Germinal center (tissue), 1 donor: ENCODE measurements at places on chromosomes 3 and 15.

DNA sequence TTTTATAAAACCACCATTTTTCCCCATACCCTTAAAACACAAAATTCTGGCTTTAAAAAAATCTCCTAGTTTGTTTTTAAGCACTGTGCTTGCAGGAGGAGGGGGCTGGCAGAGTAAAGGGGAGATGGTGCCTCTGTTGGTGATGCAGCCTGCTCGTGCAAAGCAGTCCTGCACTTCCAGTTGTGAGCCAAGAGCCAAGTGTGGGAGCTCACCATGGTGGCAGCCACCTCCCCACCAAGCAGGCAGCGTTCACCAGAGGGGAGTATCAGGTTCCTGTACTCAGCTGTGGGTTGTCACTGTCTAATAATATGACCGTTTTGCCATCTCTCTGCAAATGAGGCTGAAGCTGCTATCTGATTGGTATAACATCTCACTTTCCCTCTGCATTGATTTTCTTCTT lies 164.8 kb downstream of the SYNPR start:
- DNase-seq: no peak

DNA sequence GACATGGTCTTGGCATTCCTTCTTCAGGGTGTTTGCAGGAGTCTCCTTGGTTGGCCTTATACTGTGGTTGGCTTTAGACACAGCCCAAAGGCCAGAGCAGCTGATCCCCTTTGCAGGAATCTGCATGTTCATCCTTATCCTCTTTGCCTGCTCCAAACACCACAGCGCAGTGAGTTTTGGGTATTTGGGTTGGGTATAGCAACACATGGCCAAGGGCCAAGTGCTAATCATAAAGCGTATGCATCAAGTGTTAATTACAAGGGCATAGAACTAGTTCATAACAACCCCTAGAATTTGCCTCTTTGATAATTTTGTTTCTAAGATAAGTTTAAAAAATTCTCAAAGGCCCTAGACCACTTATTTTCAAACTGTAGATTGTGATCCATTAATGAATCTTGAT lies 11.8 kb downstream of the SLC28A2 start:
- DNase-seq: no peak

GRCh38 chr3:116111765-116112164 lies 333.5 kb downstream of the LSAMP start:
- DNase-seq: no peak

GRCh38 chr3:72655131-72655551 lies 193.1 kb downstream of the SHQ1 start:
- DNase-seq: no peak

DNA sequence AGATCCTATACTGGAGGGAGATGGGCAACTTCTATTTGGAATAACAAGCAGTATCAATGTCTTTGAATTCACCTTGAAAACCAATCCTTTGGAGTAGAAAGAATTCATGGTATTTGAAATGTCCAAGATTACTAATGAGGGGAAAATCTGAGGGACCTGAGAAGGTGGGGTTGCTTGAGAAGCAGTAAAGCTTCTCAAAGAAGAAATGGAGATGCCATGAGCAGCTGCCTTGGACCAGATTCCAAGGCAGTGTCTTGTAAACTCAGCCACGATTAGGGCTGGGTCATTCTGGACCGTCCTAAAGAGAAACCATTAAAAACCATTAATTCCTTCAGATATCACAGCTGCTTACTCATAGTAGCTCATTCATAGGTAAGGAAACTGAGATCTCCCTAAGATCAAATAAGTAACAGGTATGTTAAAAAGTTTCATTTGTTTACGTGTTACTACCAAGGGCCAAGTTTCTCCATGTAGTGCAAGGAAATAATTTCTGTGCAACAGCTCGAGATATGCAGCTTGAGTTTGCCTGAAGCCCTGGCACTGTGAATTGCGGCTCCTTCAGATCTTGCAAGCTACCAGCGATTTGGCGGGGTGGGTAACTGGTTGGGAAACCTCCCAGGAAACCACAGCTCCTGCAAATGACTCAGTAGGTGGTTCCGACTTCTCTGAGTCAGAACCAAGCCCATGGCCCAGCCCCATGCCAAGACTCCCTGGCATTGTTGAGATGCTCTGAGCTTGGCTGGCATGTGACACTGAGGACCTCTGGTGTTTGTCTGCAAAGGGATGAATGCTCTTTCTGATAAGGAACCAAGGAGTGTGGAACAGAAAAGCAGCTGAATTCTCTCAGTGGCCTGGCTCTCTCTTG lies 296.8 kb downstream of the RORA start:
- no peak for DNase-seq

GRCh38 chr3:103385961-103386656 lies 951.3 kb downstream of the ZPLD1 start:
- DNase-seq: no peak

DNA sequence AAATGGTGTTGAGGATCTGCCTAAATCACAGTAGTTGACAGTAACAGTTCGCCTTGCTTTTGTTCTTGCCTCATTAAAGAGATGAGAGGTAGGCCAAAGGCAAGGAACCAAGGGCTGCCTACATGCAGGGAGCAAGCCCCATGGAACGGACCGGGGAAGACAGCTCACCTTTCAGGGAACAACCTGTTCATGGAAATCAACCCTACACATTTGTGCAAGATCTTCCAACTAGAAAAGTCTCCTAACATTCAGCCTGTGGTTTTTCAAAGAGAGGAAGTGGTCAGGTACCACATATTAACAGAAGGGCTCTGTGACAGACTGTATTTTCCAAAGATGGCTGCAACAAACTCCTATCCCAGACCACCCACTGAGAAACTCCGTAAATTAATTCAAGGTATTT lies 1031.8 kb upstream of the NR2F2 start:
- no peak for DNase-seq

- DNase-seq: no peak
These were observed 60.8 kb downstream of the CGGBP1 start for GRCh38 chr3:87997966-87998365.

DNA sequence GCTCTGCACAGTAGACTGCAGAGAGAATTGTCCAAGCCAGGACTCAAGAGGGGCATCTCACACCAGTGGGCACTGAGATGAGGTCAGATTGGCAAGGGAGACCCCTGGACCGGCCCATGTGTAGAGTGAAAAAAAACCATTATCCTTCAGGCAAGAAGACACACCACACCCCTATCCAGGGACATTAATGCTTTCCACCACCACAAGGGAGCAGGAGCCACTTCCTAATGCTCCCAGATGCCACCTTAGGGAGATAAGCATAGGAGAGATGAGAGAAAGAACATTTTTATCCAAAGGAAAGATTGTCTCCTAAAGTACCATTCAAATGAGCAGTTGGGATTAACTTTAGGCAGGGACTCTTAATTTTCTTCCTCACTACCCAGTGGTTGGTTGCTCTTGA lies 109.6 kb upstream of the PTX3 start:
- DNase-seq: no peak

- no peak for DNase-seq
These were observed 223.0 kb upstream of the P2RY1 start for GRCh38 chr3:152611905-152612304.

- DNase-seq: no peak
These were observed 263.8 kb downstream of the TBC1D5 start for GRCh38 chr3:17478673-17479072.

DNA sequence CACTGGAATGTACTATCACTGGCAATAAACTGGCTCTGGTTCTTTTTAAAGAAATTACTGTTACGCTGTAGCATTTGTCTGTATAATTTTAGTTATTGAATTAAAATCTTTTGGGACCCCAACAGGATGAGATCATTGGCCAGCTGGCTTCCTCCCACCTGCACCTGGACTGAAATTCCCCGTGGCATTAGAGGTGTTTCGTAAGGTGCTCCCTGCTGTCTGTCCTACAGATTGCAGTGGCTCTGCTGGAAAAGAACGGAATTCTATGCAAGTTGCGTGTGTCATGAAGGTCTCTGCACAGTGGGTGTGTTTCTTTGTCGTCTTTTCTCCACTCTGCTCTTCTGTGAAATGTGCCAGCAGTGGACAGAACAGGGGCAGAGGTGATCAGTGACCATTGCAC lies 383.4 kb downstream of the PTPRG start:
- no peak for DNase-seq

GRCh38 chr3:30493911-30494311 lies 112.5 kb upstream of the TGFBR2 start:
- DNase-seq: no peak
